Prostate gland (tissue), 2 donors: ENCODE measurements at places on chromosomes 2 and 18. TPM values are rescaled to one million over a fixed set of nuclear protein-coding genes. Genes with fewer than 3 reads are reported as not detected.

GRCh38 chr2:161766334-161766733 lies 142.1 kb downstream of the SLC4A10 start:
- no peaks in the 10 kb centered on the region for H3K27me3 ChIP-seq
- H3K4me3 ChIP-seq, result no peak overlapping the region
- no peaks in the 10 kb centered on the region for H3K36me3 ChIP-seq
- no peak overlapping the region for H3K27ac ChIP-seq

- H3K27me3 ChIP-seq, result no peaks in the 10 kb centered on the region
- no peaks in the 10 kb centered on the region for H3K4me1 ChIP-seq
- DNase-seq, result no peak
These were observed 3.7 kb downstream of the BCL2 start for GRCh38 chr18:63315876-63316275.

DNA sequence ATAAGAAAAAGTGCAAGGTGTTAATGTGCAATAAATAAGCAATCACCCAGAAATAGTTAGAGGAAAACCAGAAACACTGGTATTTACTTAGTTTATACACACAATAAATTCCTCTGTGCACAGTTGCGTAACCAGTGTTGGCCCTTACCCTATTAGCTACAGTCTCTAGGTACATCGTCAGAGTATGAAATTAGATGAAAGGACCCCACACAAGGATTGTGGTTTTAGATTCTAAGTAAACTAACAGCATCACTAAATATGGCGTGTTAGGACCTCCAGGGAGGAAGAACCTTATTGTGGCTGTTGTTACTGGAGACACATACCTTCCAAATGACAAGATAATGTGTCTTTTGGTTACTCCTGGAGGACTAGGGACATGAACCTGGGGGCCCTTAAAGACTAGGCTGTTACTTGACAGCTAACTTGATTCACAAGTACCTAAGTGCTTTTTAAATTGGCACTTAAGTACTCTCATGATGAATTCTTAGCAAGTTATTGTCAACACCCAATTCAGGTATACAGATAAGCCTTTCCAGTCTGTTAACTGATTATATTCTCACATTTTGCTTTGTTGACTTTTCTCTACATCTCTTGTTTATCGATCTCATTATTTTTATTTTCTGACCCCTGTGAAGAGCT lies 115.3 kb downstream of the FEZ2 start:
- no peak overlapping the region for H3K4me3 ChIP-seq
- no peaks in the 10 kb centered on the region for H3K36me3 ChIP-seq
- H3K4me1 ChIP-seq, result peaks cover 5% of the 10 kb centered on the region
- peak; percentile 68 for DNase-seq
- no peak overlapping the region for H3K27ac ChIP-seq

Gene CXCR4
- total RNA-seq, result 27.2 TPM

Gene C2orf76
- 15.8 TPM for total RNA-seq

Gene PPIG
- total RNA-seq, result 38.0 TPM
